Stimulated activated CD4-positive, alpha-beta T cell treated with anti-CD3 and anti-CD28 coated beads, Interleukin-2, amount 100 ng/mL, for 4 hours (primary cell): ENCODE measurements at places on chromosomes 3 and 15.

DNA sequence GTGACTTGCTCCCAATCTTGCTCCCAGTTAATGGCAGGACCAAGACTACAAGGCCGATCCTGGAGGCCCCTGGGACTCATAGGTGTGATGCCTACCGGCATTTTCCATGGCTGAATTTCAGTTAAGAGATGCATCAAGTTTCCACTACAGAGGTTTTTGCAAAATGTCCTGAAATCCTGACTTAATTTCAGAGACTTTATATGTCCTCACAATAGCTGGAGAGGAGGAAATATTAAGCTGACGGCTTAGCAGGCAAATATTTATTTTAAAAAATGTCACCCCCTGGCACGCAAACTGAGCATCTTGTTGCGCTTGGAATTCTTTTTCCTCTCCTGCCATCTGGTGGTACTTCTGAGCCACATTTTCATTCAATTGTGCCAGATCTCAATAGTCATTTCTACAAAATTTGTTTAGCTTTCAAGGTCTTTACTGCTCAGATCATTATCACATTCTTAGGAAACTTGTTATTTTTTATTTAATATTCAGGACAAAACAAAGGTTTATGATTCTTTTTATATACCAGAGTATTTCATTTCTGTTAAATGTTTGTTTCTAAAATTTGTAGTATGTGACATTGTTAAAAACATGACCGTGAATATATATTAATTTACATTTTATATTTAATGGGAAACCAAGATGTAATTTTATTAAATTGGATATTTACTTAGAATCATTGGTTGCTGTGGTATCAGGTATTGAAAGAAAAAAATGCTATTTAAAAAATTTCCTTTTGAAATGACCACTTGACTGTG is 189.2 kb upstream of the THRB start:
- no peak for DNase-seq

DNA sequence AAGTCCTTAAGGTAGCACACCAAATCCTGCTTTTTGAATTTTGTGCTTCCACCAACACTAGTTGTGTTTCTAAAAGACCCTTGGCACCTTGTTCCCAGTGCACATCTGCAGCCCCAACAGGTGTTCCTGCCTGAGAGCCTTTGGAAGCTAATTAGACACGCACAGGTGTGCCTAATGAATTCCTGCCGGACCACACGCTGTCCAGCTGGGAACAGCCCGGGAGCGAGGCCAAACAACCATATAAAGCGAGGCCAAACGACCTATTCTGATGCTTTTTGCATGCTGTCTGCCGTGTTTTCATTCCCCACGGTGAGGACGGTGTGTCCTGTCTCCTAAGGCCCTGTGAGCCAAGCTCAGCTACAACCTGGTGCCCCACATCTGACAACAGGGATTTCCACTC is 99.5 kb downstream of the ATG7 start:
- DNase-seq: no peak

DNA sequence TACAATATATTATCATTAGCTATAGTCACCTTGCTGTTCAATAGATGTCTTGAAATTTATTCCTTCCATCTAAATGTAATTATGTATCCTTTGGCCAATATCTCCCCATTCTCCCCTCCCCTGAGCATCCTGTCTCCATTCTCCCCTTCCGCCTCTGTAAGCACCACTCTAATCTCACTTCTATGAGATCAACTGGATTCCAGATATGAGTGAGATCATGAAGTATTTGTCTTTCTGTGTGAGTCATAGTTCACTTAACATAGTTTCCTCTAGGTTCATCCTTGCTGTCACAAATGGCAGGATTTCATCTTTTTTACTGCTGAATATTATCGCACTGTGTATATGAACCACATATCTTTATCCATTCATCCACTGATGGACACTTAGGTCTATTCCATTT is 148.8 kb upstream of the NDN start:
- DNase-seq: no peak

DNA sequence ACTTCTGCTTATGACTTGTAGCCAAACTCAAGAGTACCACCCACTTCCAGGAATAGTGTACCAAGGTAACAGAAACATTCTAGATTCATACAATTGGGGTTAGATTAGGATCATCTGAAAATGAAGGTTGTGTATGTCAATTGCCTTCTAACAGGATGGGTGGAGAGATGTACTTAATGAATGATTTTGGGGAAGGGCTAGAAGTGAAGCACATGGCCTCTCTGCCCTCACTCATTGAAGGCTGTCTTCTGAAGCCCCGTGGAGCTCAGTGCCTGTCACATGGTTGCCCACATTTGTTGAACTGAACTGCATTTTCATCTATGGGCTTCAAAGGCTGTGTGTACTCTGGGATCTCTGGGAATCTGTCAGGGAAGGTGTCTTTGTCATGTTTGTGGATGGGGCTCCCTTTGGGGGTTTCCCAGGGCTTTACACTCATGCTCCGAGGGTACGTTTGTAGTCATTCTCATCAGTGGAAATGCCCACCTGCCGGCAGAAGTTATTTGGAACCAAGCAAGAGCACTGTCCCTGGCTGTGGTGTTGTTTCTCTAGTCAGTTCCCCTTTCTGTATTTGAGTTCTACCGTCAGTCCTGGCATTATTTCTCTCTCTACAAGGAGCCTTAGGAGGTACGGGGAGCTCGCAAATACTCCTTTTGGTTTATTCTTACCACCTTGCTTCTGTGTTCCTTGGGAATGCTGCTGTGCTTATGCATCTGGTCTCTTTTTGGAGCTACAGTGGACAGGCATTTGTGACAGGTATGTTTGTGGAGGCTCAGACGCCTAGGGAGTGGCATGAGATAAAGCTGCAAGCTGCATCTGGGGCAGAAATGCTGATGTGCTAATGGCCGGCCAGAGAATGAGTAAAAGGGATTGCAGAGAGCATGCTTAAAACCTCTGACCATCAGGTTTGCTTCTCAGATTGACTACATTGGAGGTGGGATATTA is 22.4 kb downstream of the CD86 start:
- DNase-seq: no peak

GRCh38 chr15:49452595-49452994 is 29.6 kb downstream of the FGF7 start:
- DNase-seq: no peak

DNA sequence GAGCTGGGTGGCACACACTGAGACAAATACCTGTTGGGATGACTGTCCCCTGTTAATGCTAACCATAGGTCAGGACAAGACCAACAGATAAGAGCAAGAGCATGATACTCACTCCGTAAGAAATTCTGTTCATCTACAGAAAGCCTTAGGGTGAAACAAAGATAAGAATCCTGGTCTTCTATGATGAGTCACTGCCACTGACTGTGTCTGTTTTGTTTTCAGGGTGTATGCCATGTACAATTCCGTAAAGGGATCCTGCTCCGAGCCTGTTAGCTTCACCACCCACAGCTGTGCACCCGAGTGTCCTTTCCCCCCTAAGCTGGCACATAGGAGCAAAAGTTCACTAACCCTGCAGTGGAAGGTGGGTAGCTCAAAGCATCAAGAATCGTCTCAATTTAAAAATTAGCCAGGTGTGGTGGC is 141.1 kb downstream of the GHSR start:
- no peak for DNase-seq

- no peak for DNase-seq
Measured at GRCh38 chr3:55180936-55181535, 253.2 kb upstream of the LRTM1 start.

- no peak for DNase-seq
Measured at GRCh38 chr3:66023738-66024385, 14.9 kb downstream of the MAGI1 start.

DNA sequence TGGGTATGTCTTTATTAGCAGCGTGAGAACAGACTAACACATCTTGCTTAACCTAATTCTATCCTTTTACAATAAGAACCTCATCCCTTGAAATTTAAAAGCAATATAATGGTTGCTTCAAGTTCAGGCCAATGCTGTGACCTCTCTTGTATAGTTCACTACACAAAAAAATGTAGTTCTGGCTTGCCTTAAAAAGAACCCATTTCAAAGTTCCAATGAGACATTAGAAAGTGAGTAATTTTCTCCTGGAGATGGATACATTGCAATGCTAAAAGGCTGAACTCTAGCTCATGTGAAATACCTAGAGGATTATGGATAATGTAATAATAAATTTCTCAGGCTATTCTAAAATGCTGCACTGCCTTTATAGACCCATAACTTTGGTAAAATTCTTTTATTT is 47.8 kb downstream of the ATP13A4 start:
- no peak for DNase-seq

GRCh38 chr3:150146991-150147761 is 176.5 kb upstream of the PFN2 start:
- no peak for DNase-seq

GRCh38 chr3:56342475-56342874 is 125.8 kb downstream of the ERC2 start:
- no peak for DNase-seq
